ENCODE measurements at places on chromosomes 1 and 21. TPM values are rescaled to one million over a fixed set of nuclear protein-coding genes. Genes with fewer than 3 reads are reported as not detected.

The ABCA4 gene
- 0.32 TPM for polyA plus RNA-seq

The SMPDL3B gene
- 0.24 TPM for polyA plus RNA-seq

The CRP gene
- polyA plus RNA-seq: 4,292 TPM

The TSTD1 gene
- polyA plus RNA-seq: 67.5 TPM

The NCSTN gene
- polyA plus RNA-seq: 39.0 TPM

The FLVCR1 gene
- 0.85 TPM for polyA plus RNA-seq

The SLC45A1 gene
- 0.29 TPM for polyA plus RNA-seq

- no peak for DNase-seq
These were observed 970.7 kb downstream of the KCNT2 start for GRCh38 chr1:195637539-195637938.

DNA sequence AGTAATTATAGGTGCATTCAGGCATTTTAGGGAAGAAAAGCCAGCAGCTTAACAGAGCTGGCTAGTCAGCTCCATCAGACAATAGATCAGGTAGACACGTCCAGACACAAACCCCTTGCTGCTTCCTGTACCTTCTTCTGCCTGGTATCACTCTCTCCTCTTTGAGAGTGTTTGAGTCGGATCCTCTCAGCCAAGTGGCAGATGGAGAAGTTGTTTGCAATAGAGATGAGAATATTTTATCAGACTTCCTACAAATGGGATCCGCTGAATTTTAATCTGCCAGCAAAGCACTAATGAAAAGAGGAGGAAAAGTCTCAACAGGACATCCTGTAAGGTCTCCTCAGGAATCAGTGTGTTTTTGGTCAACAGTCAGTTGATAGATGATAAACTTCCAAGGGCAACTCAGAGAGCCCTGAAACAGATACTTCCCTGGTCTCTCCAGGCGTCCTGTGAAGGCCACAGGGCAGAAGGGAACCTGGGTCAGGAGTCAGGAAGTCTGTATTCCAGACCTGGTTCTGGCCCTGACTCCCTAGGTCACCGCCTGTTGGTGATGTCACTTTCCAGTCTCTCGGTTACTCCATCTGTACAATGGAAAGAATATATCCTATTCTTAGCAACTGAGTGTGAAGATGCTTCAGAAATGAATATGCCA is 62.1 kb upstream of the PROX1 start:
- DNase-seq: no peak

DNA sequence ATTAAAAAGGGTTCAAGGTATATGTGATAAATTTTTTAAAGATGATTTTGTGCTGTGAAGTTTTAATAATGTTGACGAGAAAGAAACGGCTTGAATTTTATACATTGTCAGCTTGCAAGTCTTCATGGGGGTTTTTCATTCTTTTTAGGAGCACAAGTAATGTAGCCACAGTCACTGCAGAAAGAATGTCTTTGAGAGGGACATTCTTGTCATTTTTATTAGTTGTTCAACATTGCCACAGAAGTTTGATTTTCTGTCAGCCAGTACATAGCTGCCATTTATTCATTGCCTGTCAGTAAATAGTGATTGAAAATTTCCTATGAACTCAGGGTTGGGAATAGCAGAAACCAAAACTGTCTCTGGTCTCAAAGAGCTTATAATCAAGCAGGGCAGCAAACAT is 156.3 kb downstream of the DHRS3 start:
- no peak for DNase-seq

DNA sequence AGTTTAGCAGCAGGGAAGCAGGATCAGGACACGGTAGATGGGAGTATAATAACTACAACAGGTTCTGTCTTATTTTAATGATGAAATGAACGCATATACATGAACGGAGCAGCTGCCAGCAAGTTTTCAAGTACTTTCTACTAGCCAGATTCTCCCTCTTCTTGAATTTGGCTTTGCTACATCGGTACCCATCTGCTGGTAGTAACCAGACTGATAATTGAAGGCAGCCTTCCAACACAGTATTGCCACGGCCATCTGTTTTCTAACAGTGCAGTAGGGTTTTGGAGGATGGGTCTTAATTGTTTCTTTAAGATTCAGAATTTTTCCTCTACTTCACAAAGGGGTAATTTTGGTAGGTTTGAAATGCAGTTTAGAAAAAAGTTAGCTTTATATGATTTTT is 33.4 kb downstream of the CENPF start:
- DNase-seq: no peak

DNA sequence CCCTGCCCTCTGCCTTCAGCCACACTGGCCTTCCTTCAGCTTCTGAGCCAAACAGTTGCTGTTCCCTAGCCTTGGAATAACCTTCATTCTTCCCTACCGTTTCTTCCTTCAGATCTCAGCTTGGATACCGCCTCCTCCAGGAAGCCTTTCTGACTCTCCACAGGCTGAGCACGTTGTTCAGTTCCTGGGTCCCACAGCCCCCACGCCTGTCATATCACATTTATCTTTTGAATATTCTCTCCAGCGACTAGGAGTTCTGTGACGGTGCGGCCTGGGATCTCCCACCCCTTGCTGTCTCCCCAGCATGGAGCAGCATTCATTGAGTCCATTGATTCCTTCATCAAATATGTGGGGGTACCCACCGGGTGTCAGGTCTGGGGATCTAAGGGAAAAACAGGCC is 39.2 kb downstream of the EPHA2 start:
- no peak for DNase-seq

DNA sequence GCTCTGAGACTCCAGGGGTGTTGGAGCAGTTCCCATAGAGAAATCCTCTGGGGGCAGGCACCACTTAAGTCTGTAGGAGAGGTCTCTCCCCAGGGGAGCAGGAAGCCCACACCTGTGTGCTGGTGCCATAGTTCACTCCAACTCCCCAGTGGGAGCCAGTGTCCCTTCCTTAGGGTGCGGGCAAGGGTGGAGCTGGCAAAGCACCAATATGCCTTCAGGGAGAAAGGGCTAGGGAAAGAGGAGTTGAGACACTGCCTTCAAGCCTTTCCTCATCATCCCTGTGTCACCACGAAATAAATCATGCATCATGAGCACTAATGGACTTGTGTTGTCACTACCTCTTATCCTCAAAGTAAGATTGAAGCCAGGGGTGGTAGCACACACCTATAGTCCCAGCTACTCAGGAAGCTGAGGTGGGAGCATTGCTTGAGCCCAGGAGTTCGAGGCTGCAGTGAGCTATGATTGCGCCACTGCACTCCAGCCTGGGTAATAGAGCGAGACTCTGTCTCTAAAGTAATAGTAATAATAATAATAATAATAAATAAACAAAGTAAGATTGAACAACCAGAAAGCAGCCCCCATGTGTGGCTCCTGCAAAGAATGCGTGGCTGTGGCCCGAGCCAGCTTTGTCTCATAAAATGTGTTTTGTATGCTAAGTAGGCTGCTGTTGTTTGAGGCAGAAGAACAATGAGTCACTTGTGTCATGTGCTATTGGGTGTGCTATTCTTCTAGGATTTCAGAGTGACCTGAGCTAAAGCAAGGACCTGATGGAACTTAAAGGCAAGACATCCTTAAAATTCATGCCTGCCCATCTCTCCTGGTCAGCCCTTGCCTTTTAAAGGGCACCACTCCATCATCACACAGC is 6.7 kb upstream of the TIE1 start:
- no peak for DNase-seq

- DNase-seq: no peak
These were observed 34.9 kb downstream of the GREM2 start for GRCh38 chr1:240577095-240577494.

DNA sequence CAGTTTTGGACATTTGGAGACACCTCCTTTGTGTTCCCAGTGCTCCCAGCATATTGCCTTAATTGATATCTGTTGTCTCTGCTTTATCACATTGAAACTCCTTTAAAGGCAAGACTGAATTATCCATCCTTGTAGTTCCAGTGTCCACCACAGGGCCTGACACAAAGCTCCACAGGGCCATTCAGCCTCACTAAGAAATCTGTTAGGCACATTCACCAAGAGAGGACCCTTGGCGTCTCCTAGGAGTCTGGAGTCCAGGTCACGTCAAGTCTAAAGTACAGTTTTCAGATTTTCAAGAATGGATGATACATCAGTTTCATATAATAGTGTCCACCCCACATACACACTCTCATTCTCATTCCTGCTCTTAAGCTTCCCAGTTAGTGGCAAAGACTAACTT is 4.8 kb downstream of the ACP6 start:
- no peak for DNase-seq
